ENCODE measurements at places on chromosomes 2 and 18. TPM values are rescaled to one million over a fixed set of nuclear protein-coding genes. Genes with fewer than 3 reads are reported as not detected.

Gene SPP2
- not detected for total RNA-seq

Gene NFU1
- 25.4 TPM for total RNA-seq

Gene ARHGEF33
- total RNA-seq, result 0.61 TPM

Gene LIMS4
- not detected for total RNA-seq

Gene NT5C1B
- not detected for total RNA-seq

Gene EMILIN1
- total RNA-seq, result 147 TPM

Gene G6PC2
- total RNA-seq, result not detected

Gene ITPRIPL1
- 10.7 TPM for total RNA-seq

Gene DUSP11
- total RNA-seq, result 35.8 TPM

Gene ALK
- total RNA-seq, result 0.16 TPM

Gene ACMSD
- total RNA-seq, result not detected

Gene PROKR1
- not detected for total RNA-seq

Gene AGPS
- 41.4 TPM for total RNA-seq

Gene HSBP1L1
- 4.1 TPM for total RNA-seq

Gene ALPI
- not detected for total RNA-seq

Gene PPP1R1C
- 1.9 TPM for total RNA-seq

Gene MAP3K20
- 57.9 TPM for total RNA-seq

Gene GKN1
- not detected for total RNA-seq

Gene RTP5
- not detected for total RNA-seq

Gene ANKRD30BL
- total RNA-seq, result not detected

Gene UGT1A5
- not detected for total RNA-seq

Gene CRYGD
- total RNA-seq, result not detected

Gene EIPR1
- total RNA-seq, result 24.8 TPM

Gene SCYGR4
- total RNA-seq, result not detected

Gene ITGA4
- total RNA-seq, result 60.7 TPM

Gene GPAT2
- 10.2 TPM for total RNA-seq

Gene REG3G
- not detected for total RNA-seq

Gene GPR45
- not detected for total RNA-seq

Gene TTN
- total RNA-seq, result under 0.01 TPM

Gene CNDP1
- not detected for total RNA-seq

Gene CTAGE1
- not detected for total RNA-seq

Gene ANTXR1
- total RNA-seq, result 137 TPM

Gene REG3A
- total RNA-seq, result not detected

Gene FBXO15
- not detected for total RNA-seq

Gene SATB2
- total RNA-seq, result 22.1 TPM

Gene IL37
- not detected for total RNA-seq

Gene RAB27B
- 3.7 TPM for total RNA-seq

Gene DNAH6
- total RNA-seq, result 0.32 TPM

Gene CNGA3
- total RNA-seq, result 0.12 TPM

Data from hair follicle dermal papilla cell (primary cell).